ENCODE measurements at places on chromosomes 2 and 18.
A peak's percentile ranks its signal among the peaks of the same experiment; 100 is the strongest.

GRCh38 chr18:56606618-56607017 is 31.8 kb downstream of the TXNL1 start:
- DNase-seq: no peak
- no peaks in the 10 kb centered on the region for H3K4me1 ChIP-seq
- no peaks in the 10 kb centered on the region for H3K27me3 ChIP-seq

DNA sequence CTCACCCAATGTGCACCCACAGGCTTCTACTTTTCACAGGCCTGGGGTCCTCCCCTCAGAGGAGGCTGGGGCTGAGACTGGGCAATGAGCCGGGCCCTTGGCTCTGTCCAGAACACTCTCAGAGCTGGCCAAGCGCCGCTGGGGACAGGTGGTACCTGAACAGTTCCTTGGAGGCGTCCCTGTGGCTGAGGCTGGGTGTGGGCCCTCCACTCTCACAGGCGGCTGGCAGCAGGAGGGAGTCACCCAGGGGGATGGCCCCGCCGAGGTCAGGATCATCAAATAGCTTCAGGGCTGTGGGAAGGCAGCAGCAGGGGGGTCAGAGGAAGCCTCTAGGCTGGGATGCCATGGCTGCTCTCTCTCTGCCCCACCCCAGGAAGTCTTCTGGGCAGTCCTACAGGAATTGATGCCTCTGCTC is 27.1 kb downstream of the HS1BP3 start:
- H3K4me1 ChIP-seq: no peaks in the 10 kb centered on the region
- peak; percentile 75 for DNase-seq
- no peaks in the 10 kb centered on the region for H3K27me3 ChIP-seq
- no peaks in the 10 kb centered on the region for H3K36me3 ChIP-seq
- no peak overlapping the region for H3K27ac ChIP-seq
- H3K4me3 ChIP-seq: no peak overlapping the region

- no peak for DNase-seq
- peaks cover 11% of the 10 kb centered on the region for H3K27me3 ChIP-seq
- no peaks in the 10 kb centered on the region for H3K4me1 ChIP-seq
Measured at GRCh38 chr2:240663546-240664190, 19.0 kb downstream of the AQP12B start.

DNA sequence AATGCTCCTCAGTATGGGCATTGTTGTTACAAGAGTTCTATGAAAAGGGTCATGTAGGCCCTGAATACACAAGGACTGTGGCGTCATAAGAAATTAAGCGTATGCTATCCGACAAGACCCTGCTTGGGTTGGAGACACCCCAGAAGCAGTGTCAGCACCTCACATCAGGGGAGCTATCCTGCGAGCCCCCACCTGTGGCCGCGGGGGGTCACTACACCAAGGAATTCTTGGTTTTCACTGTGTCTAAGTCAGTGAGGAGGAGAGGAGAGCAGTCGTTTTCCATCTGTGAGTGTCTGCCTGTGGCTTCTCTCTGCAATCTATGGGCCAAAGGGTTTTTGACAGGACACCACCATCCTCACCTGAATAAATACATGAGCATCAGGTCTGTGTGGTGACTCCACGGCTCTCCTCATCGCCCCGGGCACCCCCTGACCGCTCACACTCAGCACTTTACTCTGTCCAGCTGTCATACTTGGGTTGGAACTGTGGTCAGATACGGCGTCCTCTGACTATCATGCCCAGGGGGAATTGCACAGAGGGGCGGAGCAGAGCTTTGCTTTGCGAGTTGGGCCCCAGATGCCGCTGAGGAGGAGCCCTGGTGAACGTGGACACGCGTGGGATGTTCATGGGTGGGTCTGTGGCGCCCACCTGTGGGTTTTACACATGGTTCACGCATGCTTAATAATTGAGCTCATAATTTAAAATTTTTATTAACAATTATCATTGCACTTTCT is 235.5 kb downstream of the MYT1L start:
- H3K36me3 ChIP-seq: no peaks in the 10 kb centered on the region
- H3K27ac ChIP-seq: no peak overlapping the region
- no peak overlapping the region for H3K4me3 ChIP-seq
- H3K27me3 ChIP-seq: no peaks in the 10 kb centered on the region

DNA sequence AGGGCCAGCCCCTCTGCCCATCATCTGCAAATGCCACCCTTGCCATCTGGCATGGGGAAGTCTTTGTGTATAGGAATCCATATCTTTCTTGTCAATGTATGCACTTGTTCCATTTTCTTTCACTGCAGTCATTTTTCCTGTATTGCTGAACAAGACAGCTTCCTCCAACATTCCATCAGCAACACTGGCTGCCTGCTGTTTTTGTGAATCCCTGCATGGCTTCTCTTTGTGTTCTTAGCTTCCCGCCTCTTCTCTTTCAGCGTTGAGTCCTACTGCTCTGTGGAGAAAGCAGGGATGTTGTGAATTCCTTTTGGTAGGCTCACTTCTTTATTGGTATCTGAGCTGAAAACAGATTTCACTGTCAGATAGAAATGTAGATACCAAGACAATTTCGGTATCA is 150.0 kb downstream of the LPIN1 start:
- no peak overlapping the region for H3K27ac ChIP-seq
- H3K36me3 ChIP-seq: no peaks in the 10 kb centered on the region
- no peak for DNase-seq
- no peak overlapping the region for H3K4me3 ChIP-seq
- H3K4me1 ChIP-seq: no peaks in the 10 kb centered on the region

GRCh38 chr18:79950515-79951341 is 725 bp downstream of the SLC66A2 start:
- no peak for DNase-seq
- H3K27ac ChIP-seq: peak overlapping the region; percentile 80
- H3K27me3 ChIP-seq: peaks cover 7% of the 10 kb centered on the region
- peaks cover 26% of the 10 kb centered on the region for H3K4me1 ChIP-seq
- peaks cover 9% of the 10 kb centered on the region for H3K36me3 ChIP-seq
- peak overlapping the region; percentile 79 for H3K4me3 ChIP-seq

GRCh38 chr2:207472343-207473048 is 57.3 kb upstream of the CREB1 start:
- peaks cover 22% of the 10 kb centered on the region for H3K4me1 ChIP-seq
- H3K36me3 ChIP-seq: no peaks in the 10 kb centered on the region
- peak overlapping the region; percentile 30 for H3K27ac ChIP-seq
- DNase-seq: no peak

DNA sequence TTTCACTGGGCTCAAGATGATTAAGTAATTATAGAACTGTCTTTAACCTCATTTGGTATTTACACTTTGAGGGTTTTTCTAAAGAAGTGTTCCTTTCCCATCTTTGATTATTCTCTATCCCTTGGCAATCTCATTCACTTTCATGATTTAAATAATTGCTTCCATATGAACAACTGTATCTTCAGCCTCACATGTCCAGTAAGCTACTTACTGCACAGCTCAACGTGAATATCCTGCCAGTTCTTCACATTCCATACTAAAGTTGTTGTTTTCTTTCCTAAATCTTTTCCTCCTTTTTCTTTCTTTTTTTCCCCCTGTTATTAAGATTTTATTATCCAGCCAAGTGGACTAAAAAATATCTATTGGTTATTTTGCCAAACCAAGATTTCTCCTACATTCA is 37.7 kb downstream of the ZC3H15 start:
- no peak overlapping the region for H3K27ac ChIP-seq
- DNase-seq: no peak
- H3K36me3 ChIP-seq: peaks cover 14% of the 10 kb centered on the region
- no peaks in the 10 kb centered on the region for H3K4me1 ChIP-seq
